Activated CD4-positive, alpha-beta T cell treated with anti-CD3 and anti-CD28 coated beads, Interleukin-2, amount 10 ng/mL, durations not matched to agents 7 days and 5 days (primary cell): ENCODE measurements at places on chromosomes 12 and 14. TPM values are rescaled to one million over a fixed set of nuclear protein-coding genes. Genes with fewer than 3 reads are reported as not detected.
A peak's percentile ranks its signal among the peaks of the same experiment; 100 is the strongest.

DNA sequence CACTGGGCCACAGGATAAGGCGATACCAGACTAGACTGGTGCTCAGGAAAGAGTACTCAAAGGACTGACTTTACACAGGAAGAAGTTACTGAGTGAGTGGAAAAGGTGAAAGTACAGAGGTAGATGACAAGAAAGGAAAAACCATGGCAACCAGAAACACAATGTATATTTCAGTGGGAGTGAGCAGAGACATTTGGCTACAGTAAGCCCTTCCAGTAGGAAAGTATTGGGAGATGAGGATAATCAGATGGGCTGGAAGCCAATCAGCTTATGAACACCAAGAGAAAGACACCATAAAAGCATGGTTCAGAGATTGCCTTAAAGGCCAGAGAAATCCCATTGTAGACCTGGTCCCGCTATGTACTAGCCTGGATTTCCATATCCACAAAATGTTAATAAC is 51.6 kb downstream of the TMTC1 start:
- H3K4me3 ChIP-seq: no peak overlapping the region
- no peaks in the 10 kb centered on the region for H3K36me3 ChIP-seq
- H3K4me1 ChIP-seq: no peaks in the 10 kb centered on the region
- no peak for DNase-seq
- H3K27ac ChIP-seq: no peak overlapping the region

- H3K27me3 ChIP-seq: peaks cover 10% of the 10 kb centered on the region
- H3K4me1 ChIP-seq: peaks cover 15% of the 10 kb centered on the region
- no peak overlapping the region for H3K27ac ChIP-seq
- H3K36me3 ChIP-seq: no peaks in the 10 kb centered on the region
These were observed 153.8 kb upstream of the DDHD1 start for GRCh38 chr14:53306911-53307310.

- H3K4me3 ChIP-seq: peak overlapping the region; percentile 99
- peak; percentile 34 for DNase-seq
- peaks cover 53% of the 10 kb centered on the region for H3K4me1 ChIP-seq
These were observed 1.2 kb downstream of the ZBTB25 start for GRCh38 chr14:64502456-64502855.

DNA sequence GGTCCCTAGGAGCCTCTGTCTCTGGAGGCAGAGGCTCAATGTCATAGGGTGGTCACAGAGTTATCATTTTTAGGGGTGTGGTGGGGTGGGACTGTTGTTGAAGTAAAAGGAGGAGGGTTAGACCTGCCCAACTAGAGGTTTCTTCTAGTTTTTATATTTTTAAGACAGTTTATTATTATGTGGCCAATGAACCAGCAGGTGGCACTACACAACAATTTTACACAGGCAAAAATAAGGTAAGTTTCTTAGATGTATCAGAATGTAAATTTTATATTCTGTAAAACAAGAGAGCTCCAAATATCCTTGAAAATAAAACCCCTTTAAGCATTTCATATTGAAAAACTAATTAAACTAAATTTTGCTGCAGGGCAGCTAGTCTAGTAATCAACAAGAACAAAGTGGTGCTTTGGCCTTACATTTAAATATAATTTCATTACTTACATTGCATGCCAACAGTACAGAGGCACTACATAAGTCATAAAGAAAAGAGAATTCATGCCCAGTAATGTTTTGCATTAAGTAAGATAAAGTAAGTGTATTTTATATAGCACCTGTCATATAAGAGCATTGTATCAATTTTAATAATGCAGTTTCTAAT is 22.2 kb upstream of the OVCH1 start:
- H3K27ac ChIP-seq: no peak overlapping the region
- peaks cover 18% of the 10 kb centered on the region for H3K27me3 ChIP-seq
- no peaks in the 10 kb centered on the region for H3K4me1 ChIP-seq
- peak; percentile 49 for DNase-seq
- no peaks in the 10 kb centered on the region for H3K36me3 ChIP-seq
- H3K4me3 ChIP-seq: no peak overlapping the region

USP44 gene
- 3.7 TPM for total RNA-seq

TAS2R8 gene
- not detected for total RNA-seq

GRCh38 chr14:69895109-69895508 is 15.9 kb downstream of the SMOC1 start:
- H3K4me1 ChIP-seq: no peaks in the 10 kb centered on the region
- H3K27ac ChIP-seq: no peak overlapping the region
- no peak for DNase-seq
- no peaks in the 10 kb centered on the region for H3K36me3 ChIP-seq
- no peak overlapping the region for H3K4me3 ChIP-seq

GNB3 gene
- total RNA-seq: not detected
